ENCODE measurements at places on chromosomes 12 and 14.

- DNase-seq: no peak
Observed at GRCh38 chr12:55707841-55708694, at the start of gene ITGA7. TSS of gene ITGA7 (minus strand) at chr12:55707904. CDS start at chr12:55707682, 222 bp downstream.

GRCh38 chr12:80188576-80188975 lies 89.2 kb downstream of the OTOGL start:
- DNase-seq: no peak

DNA sequence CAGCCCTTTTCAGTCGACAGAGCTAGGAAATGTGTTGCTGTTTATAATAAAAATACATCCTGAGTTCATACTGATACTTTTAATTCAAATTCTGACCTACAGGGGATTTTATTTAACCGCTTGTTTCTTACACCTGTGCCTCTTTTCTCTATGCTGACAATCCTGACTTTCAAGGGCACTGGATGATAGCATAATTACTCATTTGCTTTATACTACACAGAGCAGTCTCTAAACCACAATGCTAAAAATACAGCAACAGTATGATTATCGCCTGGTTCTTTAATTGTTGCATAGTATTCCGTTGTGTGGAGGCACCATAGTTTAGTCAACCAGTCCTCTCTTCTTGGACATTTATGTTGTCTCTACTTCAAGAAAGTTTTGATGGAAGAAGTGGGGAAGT lies 372.9 kb downstream of the DPF3 start:
- no peak for DNase-seq

DNA sequence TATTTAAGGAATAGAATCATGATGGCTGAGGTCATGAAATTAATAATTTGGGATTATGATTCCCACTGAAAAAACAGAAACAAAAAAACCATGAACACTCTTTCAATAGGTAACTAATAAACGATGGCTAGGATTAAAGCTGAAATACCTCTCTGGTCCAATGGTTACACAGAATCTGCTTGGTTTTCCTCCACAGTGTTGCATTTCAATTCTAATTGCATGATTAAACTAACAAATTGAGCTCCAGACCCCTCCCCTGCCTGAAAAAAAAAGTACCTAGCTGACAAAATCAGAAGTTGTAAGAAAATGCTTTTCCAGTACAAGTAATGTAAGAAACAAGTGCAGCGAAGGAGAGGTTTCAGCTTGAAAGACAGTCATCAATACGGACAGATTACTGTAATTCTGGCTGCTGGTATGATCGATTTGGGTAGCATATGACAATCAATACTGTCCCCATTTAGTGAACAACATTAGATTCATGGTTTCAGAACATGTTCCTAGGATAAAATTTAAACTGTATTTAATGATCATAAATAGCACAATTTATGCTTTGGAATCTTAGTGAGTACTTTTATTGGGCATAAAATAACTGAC lies 32.0 kb downstream of the INSM2 start:
- DNase-seq: no peak
